ENCODE measurements at places on chromosomes 2 and 18.

GRCh38 chr2:26318950-26319349, 27.0 kb upstream of the SELENOI start:
- no peak for DNase-seq

DNA sequence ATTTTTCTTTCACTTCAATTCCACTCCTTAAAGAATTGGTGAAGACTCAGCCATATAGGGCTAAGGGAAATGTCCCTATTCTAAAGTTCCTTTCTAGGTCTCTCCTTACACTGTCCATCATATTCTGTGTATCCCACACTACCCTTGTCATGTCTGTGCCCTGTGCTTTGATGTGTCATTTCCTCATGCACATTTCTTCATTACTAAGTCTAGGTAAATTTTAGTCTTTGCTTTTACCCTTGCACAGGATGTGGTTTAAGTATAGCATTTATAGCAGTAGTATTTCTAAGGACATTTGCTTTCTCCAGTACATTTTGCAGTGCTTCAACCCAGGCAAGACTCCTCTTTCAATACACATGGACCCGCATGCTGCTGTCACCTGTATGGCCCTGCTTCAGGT, 221.5 kb upstream of the ACVR2A start:
- DNase-seq, result no peak

GRCh38 chr2:160674146-160674750, 180.6 kb upstream of the RBMS1 start:
- no peak for DNase-seq

DNA sequence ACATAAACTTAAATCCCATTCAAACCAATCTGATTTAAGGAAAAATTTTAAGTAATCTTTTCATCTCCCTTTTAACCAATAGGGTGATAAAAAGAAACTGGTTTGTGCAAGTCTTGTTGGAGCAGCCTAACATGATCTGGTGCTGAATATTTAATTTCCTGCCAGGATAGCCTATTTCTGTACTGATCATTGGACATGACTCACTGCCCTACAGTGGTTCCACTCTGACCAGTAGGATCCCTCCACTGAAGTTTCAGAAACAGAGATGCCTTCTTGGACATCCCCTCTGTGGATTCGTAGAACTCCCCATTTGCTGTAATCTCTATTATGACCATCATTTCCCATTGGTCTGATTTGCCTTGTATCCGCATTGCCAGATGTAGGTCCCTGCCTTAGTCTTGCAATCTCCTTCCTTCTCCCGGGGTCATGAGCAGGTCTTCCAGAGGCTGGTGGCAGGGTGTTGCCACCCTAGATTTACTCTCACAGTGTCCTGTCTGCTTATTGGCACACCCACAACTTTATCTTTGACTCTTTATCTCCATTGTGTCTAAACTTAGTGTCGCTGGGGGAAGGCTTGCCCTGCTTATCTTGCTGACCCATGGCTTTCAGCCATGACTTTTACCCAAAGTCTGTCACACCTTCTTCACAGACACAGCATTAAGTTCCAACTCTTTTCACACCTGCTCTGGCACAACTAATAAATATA, 12.3 kb upstream of the SETBP1 start:
- DNase-seq, result no peak

DNA sequence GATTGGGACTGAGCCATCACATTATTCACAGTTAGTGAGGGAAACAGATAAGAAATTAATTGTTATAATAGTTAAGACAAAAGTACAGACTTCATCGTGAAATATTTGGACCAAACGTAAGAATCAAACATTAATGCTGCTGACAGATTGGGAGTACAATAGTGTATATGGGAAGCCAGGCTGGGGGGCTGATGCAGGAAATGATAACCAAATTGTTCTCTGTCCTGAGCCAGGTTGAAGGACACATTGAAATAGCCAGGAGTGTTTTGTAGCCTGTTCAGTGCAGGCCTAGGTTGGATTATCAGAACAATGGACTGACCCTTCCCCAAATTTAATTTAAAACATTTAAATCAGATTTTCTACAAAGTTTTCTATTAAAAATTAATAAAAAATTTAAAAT, 203.2 kb downstream of the BABAM2 start:
- DNase-seq, result no peak

- no peak for DNase-seq
These were observed 18.2 kb downstream of the GNLY start for GRCh38 chr2:85712336-85712735.

- DNase-seq, result peak; percentile 40
These were observed at the start of gene LRRTM1 for GRCh38 chr2:80303909-80304837. LRRTM1 (minus strand) TSS chr2:80304752; CDS start chr2:80303819, 933 bp downstream.

DNA sequence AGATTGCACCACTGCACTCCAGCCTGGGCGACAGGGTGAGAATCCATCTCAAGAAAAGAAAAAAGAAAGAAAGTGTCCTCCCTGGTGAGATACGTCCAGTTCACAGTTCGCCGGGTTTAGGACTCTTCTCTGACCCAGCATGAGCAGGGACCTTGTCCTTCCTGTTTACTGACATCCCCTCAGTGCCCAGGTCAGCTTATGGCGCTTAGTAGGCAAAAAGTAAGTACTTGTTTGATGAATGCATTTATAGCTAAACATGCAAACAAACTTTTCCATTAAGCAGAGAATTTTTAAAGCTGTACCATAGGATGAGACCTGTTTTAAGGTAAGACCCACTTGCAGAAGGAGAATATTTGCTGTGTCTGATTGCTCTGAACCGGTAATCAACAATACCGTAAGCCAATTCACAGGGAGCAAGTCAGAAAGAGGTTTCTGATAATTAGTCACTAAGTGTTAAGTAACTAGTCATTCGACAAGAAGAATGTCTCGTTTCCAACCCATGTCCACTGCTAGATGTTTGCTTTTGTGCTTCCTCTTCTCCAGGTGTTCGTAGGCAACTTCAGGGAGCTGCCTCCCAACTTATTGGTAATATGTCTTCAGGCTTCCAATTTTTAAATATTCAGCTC, 40.0 kb downstream of the MOGAT1 start:
- DNase-seq, result no peak

DNA sequence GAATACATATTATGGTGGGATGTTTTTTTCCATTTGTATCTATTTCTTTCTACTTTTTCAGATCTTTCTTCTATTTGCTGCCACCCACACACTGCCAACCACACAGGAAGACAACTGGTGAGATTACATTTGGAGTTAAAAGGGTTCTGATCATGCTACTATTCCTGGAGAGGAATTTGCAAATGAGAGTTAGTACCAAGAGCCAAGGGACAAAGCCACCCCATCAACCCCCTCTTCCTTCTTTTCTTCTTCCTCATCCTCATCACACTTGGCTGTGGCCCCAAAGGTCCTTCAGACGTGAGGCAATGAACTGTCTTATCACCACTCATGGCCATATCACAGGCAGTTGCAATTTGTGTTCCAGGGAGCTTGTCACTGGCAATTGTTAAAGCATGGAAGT, 215.6 kb upstream of the SLC14A2 start:
- DNase-seq, result no peak

- DNase-seq, result no peak
These were observed 101.5 kb downstream of the ZNF532 start for GRCh38 chr18:58966005-58966677.

DNA sequence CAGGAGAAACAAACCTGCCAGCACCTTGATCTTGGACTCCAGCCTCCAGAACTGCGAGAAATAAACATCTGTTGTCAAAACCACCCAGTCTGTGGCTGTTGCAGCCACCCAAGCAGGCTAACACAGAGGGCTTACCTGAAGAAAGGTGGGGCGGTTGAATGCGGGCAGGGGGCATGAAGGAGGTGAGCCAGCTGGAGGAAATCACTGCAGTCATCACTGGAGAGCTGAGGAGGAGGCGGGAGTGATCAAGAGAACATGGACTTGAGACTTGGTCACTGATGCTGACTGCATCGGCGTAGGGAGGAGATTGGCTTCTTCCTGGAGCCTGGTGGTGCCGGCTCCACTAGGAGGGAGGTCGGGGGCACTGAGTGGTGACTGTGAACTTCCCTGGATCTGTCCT, 14.6 kb upstream of the ARMC9 start:
- DNase-seq, result no peak

DNA sequence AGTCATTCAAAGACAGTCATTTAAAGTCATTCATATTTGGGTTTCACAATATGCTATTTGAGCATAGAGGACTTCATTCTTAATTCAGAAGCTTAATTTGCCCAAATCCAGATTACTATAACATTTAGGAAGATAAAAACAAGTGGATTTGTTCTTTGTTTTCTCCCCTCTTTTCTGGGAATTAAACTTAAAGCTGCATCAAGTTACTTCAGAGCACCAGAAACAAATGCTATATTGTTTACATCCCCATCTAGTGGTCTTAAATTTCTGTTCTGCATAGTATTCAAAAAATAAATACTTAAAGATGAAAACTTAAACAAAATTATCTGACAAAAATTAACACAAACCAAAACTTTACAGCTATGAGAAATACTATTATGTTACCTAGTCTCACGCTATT, 34.7 kb upstream of the MARCHF7 start:
- DNase-seq, result no peak

DNA sequence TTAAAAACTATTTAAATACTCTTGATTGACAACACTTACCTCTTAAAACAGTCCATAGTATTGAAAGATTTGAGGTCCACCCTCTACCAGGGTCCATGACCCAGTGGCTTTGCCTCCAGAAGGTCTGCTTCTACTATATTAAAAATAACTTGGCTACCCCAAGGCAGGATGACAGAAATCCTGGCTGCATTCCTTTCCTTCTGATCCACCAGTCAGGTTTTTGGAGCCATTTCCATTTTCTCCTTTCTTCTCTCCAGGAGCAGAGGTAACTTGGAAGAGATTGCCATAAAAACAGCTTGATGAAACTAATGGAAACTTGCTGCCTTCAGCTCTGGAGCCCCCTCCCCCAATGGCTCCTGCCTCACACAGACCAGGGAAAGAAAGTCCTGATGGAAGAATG, 2.6 kb upstream of the FAM171B start:
- no peak for DNase-seq

DNA sequence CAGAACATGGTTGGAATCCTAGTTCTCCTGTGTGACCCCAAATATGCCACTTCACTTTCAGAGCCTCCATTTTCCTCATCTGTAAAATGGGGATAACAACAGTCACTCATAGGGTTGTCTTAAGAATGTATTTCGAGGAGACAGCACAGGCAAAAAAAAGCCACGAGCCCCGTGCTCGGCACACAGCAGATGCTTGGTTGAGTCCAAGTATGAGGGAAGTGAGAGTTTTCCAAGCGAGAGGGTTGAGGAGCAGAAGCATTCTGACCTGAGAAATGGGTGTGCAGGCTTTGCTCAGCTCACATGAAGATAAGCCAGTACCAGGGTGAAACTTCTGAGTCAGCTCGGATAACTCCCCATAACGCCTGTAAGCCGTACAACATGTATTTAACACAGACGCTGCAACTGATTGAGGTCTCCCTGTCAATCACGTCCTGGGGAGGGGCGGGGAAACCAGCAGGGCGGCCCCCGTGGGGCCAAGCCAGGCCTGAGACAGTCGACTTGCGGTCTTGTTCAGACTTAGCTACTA, 23.0 kb upstream of the ODC1 start:
- DNase-seq, result no peak

DNA sequence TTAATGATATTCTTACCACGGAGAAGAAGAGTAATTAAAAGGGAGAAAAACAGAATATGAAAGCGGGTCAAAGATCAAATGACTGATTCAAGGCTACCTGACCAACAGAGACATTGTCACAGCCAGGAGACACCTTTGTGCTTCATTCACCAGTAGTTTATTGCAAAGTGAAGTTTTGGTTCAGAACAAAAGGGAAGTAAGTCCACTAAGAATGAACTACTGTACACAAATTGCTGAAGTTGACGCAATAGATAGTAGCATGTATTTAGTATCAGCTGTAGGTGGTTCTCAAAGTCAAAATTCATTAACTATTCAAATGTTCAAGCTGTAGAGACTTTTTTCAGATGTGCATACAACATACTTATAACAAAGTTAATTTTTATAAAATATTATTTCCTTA, 64.7 kb upstream of the COX7A2L start:
- no peak for DNase-seq

DNA sequence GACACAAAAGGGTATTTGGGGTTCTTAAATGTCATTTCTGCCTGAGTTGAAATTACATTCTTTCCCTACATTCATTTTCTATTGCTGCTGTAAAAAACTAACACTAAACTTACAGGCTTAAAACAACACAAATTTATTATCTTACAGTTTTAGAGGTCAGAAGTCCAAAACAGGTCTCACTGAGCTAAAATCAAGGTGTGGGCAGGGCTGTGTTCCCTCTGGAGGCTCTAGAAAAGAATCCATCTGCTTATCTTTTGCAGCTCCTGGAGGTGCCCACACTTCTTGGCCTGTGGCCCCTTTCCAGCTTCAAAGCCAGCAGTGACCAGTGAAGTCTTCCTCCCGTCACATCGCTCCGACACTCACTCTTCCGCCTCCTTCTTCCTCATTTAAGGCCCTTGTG, 23.2 kb upstream of the SLC1A4 start:
- DNase-seq, result no peak

GRCh38 chr18:62844850-62845643, 129.7 kb downstream of the PHLPP1 start:
- DNase-seq, result no peak

DNA sequence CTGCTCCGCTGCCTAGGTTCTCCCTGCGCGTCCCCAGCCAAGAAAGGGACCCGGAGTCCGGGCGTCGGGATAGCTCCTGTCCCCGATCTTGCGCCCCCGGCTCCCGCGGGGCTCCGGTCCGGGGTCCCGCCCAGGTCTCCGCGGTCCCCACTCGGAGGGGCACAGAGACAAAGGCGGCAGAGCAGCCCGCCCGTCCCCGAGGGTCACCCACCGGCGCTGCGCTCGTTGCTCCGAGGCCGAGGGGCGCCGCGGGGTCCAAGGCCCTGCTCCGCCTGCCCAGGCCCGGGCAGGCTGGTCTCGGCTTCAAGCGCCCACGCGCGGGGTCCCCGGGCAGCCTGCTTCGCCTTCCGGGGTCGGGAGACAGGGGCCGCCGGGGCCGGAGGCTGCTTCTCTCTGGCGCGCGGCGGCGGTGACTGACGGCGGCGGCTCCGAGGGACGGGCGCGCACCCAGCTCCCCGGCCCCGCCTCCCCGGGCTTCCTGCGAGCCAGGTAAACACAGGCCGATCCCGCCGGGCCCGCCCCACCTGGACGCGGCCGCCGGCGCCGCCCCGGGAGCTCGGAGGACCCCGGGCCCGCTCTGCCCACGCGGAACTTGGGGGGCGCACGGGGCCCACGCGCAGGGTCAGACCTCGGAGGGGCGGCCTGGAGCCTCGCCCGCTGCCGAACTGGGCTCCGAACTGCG, at the start of gene MBP:
MBP (minus strand) TSS at position 415 of the 682 bp plus-strand sequence. CDS start 27,522 bp downstream, outside the sequence.
- DNase-seq, result peak; percentile 90

DNA sequence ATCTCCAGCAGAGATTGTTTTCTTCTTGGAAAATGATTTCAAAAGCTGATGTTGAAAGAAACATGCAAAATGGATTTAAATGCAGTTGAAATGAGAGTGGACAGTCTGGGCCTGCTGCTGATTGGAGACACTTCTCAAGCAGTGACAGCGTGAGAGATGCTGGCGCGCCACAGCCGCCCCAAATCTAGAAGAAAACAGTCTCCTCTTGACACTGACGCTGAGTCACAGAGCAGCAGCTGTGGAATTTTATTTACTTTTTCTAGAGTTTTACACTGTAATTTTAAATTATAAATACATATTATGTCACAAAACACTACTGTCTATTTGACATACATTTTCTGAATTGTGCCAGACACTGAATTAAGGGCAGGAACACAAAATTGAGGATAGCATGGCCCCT, 121.8 kb upstream of the TMEM200C start:
- DNase-seq, result no peak
